ENCODE measurements at places on chromosomes 11 and 22.

DNA sequence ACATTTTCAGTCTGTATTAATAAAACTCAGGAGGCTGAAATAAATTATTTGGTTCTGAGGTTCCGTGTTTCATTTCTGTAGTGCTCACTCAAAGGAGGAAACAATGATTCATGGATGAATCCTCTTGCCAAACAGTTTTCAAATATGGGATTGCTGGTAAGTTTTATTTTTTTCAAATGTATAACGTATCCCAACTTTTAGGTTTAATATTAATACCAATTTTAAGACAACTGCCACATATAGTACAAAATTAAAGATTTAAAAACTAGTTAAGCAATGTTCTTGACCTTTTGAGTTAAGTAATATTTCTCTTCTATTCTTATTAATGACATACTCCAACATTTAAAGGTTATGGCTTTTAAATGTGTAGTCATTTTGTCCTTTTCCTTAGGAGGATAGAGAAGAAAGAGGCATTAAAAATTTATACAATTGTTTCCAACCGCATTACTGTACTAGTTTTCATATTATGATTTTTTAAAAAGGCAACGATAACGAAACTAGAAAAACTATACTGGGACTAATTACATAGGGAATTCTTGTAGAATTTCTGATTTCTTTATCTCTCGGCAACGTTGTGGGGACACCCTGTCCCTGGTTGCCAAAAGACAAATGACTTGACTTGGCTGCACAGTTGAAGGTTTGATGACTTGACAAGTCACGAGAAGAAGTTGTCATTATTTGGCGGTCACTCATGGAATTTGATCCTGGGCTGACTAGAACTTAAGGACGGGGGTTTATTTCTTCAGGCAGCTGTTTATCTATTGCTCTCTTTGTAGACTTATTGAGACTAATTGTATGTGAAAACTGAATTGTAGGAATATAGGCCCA, 69.1 kb upstream of the ADSL start:
- DNase-seq = peak; percentile 78

GRCh38 chr22:46953968-46954765, 191.7 kb downstream of the TBC1D22A start:
- no peak for DNase-seq

DNA sequence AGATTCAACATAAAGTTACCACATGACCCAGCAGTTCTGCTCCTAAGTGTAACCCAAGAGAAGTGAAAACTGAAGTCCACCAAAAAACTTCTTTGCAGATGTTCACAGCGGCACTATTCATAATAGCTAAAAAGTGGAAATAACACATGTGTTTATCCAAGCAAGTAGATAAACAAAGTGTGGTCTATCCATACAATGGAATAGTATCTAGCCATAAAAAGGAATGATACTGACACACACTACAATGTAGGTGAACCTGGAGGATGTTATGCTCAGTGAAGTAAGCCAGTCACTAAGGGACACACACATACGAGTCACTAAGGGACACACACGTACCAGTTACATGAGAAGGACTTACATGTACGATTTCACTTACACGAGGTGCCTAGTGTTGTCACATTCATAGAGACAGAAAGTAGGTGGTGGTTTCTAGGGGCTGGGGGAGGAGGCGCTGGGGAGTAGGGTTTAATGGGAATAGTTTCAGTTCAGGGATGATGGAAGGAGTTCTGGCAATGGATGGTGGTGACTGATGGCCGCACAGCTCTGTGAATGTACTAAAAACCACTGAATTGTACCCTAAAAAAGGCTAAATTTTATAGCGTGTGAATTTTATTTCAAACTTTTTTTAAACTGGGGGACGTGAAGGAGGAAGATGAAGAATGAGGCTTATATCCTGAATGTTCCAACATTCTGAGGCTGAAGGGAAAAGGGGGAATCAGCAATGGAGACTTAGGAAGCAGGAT, 27.2 kb upstream of the COMT start:
- no peak for DNase-seq

DNA sequence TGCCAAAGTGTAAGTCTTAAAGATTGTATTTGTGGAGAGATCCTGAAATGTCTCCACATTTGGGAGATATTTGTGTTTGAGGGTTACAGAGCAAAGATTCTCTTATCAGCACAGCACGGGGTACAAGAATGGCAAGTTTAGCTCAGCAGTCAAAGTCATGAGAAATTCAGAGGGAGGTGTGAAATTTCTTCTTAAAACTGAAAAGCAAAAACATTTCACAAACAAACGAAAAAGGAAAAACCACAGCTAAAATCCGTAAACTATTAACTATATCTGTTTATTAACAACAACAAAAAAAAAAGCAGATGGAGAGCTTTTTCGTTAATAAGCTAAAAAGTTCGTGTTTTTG, 40.9 kb upstream of the ETS1 start:
- DNase-seq = no peak

- DNase-seq = no peak
These were observed 2.1 kb upstream of the TMPRSS4 start for GRCh38 chr11:118074785-118075184.

GRCh38 chr11:46050003-46050461, 71.2 kb downstream of the PHF21A start:
- DNase-seq = no peak

DNA sequence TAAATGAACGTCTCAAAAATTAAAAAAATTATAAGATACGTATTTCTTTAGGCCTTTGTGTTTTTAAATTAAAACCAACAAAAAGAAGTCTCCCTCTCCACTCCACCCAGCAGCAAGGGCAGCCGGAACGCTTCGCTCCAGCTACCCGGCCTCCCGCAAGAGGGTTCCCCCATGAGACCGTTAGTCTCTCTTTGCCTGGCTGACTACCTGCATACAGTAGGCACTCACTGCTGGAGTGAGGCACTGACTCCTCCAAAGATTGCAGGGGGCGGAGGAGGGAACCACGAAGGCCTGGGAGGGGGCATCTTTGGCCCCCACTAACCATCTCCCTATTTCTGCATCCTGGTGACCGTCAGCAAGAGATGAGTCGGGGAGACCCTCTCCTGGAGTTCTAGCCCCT, 10.1 kb downstream of the CBX6 start:
- no peak for DNase-seq

GRCh38 chr22:44391015-44391414, 78.3 kb upstream of the SHISAL1 start:
- DNase-seq = no peak

- no peak for DNase-seq
These were observed 121.3 kb downstream of the MPPED1 start for GRCh38 chr22:43533156-43533530.

GRCh38 chr11:64799623-64800302, 3.3 kb downstream of the MAP4K2 start:
- no peak for DNase-seq

DNA sequence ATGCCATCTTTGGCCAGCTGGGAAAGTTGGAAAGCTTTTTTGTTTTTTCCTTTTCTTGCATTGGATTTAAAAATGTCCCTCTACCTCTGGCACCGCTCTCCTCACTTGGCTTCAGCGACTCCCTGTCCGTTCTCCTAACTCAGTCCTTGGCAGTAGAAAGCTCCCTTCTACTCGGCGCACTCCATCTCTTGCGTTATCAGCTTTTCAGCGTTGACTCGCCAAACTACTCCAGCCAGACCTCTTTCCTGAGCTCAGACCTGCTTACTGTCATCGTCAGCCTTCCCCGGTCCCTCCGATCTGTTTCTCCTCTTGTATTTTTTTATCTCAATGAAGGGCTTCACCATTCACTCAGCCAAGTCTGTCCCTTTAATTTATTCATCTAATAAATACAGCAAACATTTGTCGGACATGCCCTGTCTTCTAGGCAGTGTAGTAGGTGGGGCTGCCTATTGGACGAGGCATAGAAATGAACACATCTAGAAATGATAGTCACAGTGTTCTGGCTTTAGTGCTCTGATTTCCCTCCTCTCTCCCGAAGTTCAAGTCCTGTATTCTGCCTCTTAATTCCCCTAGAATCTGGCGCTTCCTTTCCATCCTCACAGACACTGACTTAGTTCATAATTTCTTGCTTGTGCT, 839 bp downstream of the CEP164 start:
- DNase-seq = peak; percentile 11

DNA sequence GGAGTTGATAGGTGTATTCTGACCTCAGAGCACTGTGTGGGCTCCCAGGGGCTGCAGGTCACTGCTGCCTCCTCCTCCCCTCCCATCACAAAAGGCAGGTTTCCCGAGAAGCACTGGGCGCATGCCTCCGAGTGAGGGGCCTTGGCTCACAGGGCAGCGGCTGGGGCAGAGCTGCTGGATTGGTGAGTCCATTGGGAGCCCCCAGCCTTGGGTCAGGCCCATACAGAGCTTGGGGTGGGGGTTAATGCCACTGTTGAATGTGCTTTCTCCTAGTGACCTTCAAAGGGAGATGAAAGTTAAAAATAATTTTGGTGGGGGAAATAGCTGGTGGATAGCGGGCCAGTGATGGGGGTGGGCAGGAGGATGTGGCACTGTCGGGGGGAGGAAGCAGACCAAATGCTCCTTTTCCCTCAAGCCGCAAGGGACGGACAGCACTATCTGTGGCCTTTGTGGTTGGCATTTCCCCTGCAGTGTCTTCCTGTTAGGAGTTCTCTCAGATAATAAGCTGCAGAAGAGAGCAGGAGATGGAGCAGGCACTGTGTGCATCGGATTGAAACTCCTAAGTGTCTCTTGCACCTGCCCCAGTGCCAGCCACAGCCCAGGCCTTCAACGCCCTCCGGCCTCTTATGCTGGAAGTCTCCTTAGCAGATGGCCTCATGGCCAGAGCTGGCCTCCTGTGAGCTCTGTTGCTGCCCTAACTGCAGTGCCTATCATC, 3.2 kb downstream of the TUBA8 start:
- peak; percentile 19 for DNase-seq

Measured in inflammatory macrophage treated with lipopolysaccharide for 4 hours (primary cell).